Head of caudate nucleus (tissue), 42 donors: ENCODE measurements at places on chromosomes 1 and 21.

GRCh38 chr21:37206496-37206895, 60.6 kb downstream of the VPS26C start:
- DNase-seq, result no peak

GRCh38 chr1:231931846-231932454, 305.4 kb downstream of the DISC1 start:
- no peak for DNase-seq

- DNase-seq, result no peak
Observed at GRCh38 chr1:101905283-101905835, 91.4 kb downstream of the OLFM3 start.

GRCh38 chr1:2585318-2586092, 1.1 kb upstream of the PRXL2B start:
- DNase-seq, result peak; percentile 64

GRCh38 chr1:192284927-192285326, 31.9 kb upstream of the RGS21 start:
- no peak for DNase-seq

- peak; percentile 83 for DNase-seq
Observed at GRCh38 chr1:84781946-84782771, 91.9 kb upstream of the SSX2IP start.

- no peak for DNase-seq
Observed at GRCh38 chr1:47924270-47925048, 72.7 kb downstream of the TRABD2B start.

DNA sequence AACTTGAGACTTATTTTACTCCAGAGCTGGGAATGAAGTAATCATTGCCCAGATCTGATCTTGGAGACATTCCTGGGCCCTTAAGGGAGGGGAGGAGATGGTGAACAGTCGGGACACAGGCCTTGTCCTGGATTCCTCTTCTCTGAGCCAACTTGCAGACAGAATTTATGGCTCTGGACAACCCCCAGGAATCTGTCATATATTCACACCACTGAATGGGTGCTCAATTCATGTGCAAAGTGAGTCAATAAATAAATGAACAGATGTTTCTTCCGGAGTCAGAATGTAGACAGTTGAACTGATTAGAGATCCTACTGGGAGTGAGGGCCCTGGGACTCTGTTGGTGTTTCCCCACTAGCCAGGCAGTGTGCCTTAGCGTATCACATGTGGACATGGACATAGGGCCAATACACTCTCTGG, 2.6 kb downstream of the TUFT1 start:
- no peak for DNase-seq

GRCh38 chr1:33185541-33185940, 3.7 kb upstream of the TRIM62 start:
- DNase-seq, result no peak

- DNase-seq, result no peak
Observed at GRCh38 chr1:29282135-29282923, 46.0 kb downstream of the PTPRU start.

GRCh38 chr1:224201383-224201782, 18.3 kb downstream of the DEGS1 start:
- no peak for DNase-seq

DNA sequence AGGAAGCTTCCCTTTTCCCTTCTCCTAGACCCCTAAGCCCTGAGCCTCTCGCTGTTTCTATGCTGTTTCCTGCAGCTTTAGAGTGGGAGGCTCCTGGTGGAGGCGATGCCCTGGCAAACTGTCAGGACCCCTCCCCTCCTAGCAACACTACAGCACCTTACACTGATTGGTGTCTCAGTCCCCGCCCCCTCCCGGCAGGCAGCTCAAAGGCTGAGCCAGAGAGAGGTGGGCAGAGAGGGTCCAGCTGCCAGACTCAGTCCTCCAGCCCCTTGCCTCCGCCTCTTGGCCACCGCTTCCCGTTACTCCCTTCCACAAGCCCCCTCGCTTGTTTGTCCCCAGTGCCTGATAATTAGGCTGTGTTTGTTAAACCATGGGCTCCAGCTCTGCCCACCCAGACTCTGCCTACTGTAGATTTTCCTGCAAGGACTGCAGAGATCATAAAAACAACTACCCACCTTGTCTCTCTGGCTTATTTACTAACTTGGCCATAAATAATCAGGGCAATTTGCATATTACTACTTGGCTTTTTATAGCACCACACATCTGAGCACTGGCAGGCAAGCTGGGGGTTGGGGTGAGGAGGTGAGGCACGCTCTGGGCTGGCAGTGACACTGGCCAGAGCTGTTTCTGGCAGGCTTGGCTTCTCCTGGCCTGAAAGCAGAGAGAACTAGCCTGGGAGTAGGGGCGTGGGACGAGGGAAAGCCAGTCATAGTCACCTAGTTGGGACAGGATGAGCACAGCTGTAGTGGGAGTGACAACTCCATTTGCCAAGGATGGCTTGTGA, 107.5 kb downstream of the CSMD2 start:
- DNase-seq, result no peak

- DNase-seq, result no peak
Observed at GRCh38 chr1:7565099-7565750, 205.9 kb upstream of the VAMP3 start.

- no peak for DNase-seq
Observed at GRCh38 chr1:202579806-202580205, 130.4 kb downstream of the SYT2 start.

DNA sequence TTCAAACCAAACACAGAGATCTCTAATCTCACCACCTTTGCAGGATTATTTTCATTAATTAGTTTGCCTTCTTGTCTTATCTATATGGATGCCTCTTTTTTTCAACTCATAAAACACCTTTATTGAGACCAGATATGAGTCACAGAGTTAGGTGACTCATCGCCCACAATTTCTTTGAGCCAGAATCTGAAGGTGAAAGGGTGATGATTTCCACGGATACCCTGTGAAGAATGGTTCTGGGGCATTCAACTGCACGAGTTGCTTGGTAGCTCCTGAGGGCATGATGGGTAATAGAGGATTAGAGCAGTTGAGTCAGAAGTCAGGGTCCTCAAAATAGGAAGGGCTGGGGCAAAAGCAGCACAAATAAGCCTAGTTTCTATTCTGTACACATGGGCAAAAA, 128.2 kb downstream of the TBX19 start:
- no peak for DNase-seq

GRCh38 chr1:221991221-221991620, 249.3 kb upstream of the DUSP10 start:
- no peak for DNase-seq
